ENCODE measurements at places on chromosomes 11 and 22.

DNA sequence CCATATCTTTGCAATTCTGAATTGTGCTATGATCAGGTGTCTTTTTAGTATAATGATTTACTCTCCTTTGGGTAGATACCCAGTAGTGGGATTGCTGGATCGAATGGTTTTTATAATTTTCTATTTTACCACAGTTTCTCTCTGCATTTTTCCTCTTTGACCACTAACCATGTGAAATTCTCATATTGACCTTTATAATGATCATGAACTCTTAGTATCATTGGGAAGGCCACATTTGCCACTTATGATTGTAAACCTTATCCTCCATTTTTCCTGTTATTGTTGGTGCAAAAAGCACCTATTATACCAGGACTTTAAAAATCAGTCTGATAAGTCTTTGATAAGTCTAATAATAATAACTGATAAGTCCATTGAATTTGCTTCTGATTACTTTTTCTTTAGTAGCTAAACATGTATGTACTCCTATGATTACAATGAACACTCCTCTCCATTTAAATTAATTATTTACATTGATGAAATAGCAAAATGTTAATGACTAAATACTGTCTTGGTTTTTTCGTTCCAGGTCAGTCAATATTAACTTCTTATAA, 9.6 kb downstream of the NEAT1 start:
- DNase-seq = no peak

- no peak for DNase-seq
Measured at GRCh38 chr11:75654314-75654713, 14.5 kb downstream of the MAP6 start.

DNA sequence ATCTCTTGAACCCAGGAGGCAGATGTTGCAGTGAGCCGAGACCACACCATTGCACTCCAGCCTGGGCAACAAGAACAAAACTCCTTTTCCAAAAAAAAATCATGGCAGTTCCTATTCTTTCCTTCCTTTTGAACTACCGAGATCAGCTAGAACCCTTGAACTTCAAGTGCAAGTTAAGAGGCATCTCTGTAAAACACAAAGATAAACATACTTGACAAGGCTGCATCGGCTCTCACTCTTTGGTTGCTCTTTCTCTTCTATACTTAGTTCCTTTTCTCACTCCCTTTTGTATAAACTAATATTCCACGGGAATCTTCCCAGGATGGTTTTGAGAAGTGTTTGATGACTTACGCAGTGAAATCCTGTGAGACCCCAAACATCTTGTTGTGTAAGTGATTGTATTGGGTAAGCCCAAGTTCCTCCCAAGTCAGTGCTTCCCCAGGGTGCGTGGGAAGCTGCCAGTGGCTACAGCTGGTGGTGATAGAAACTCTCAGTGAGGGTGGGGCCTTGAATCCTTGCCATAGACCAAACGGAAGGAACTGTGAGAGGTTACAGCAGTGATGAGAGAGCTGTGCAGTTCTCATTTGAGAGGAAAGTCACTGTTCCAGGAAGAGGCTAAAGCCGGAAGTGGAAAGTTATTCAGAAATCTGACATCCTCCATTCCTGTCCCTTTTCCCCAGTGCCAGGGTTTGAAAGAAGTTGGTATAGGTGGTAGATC, 24.1 kb upstream of the CDC42EP2 start:
- no peak for DNase-seq

DNA sequence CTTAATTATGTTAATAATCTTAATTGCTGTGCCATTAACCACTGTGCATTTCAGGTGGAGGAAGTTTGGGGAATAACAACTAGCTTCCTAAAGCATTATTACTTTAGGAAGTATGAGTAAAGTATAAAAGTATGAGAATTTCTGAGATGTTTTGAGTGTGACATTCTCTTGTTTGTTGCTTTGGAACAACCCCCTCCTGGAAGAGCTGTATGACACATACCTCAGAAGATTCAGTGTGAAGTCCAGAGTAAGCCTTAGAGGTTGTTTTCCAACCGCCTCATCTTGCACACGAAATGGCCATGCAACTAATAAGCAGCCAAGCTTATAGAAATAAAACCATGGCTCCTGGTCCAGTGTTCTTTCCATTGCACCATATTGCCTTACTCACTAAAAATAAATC, 21.7 kb downstream of the CCDC81 start:
- no peak for DNase-seq

DNA sequence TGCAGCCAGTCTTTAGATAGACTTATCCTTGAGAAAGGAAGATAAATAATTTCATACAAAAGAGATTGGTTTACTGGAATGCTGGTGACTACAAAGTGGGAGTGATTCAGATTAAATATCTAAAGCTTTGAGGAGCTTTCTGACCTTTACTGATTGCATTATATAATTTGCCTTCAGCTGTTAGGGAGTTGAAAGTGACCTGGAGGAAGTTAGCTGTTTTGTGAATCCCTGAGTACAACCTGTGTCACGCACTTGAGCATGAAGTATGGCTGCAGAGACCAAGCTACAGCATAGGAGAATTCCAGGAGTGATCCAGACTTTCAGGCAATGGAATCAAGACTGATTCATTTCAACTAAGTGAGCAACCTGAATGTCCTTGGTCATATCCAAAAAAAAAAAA, 1848.3 kb upstream of the RAG2 start:
- DNase-seq = no peak

- DNase-seq = no peak
Measured at GRCh38 chr11:28107191-28107749, 686 bp downstream of the KIF18A start.

GRCh38 chr11:6622261-6623171, 3.3 kb upstream of the TPP1 start:
- DNase-seq = no peak

GRCh38 chr11:75040167-75040770, 51.5 kb downstream of the NEU3 start:
- DNase-seq = no peak

DNA sequence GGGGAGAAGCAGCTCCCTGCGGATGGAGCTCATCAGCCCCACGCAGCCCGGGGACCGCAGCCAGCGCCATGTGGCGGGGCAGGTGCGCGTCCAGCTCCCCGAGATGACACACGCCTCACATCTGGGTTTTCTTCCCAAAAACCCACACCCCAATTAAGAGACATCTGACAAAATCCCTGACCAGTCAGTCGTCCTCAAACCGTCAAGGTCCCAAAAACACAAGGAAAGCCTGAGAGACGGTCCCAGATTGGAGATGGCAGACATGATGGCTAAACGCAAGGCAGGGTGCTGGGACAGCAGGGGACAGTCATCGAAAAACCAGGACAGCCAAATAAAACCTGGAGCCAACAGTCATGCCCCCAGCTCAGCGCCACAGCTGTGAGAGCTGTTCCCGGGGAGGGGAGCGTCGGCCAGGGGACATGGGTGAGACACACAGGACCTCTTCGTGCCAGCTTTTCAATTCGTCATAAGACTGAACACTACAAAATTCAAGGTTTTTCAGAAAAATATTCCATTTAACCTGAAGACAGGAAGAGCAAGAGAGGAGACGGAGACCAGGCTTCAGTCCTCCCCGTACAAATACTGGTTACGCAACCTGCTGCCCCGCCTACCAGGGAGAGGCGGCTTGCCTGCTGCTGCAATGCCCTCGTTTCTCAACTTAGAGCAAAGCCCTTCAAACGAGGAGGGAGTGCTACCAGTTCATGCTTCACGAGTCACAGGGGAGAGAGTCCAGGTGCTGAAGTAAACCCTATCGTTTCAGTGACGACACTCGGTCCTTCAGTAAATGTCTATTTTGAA, 10.5 kb downstream of the TOLLIP start:
- DNase-seq = no peak

GRCh38 chr22:27851974-27852746, 50.6 kb upstream of the MN1 start:
- DNase-seq = no peak

GRCh38 chr11:77167111-77167626, 39.1 kb downstream of the MYO7A start:
- no peak for DNase-seq

GRCh38 chr22:24503137-24503842, 8.2 kb downstream of the UPB1 start:
- peak; percentile 55 for DNase-seq

GRCh38 chr22:46951350-46951749, 188.9 kb downstream of the TBC1D22A start:
- no peak for DNase-seq

DNA sequence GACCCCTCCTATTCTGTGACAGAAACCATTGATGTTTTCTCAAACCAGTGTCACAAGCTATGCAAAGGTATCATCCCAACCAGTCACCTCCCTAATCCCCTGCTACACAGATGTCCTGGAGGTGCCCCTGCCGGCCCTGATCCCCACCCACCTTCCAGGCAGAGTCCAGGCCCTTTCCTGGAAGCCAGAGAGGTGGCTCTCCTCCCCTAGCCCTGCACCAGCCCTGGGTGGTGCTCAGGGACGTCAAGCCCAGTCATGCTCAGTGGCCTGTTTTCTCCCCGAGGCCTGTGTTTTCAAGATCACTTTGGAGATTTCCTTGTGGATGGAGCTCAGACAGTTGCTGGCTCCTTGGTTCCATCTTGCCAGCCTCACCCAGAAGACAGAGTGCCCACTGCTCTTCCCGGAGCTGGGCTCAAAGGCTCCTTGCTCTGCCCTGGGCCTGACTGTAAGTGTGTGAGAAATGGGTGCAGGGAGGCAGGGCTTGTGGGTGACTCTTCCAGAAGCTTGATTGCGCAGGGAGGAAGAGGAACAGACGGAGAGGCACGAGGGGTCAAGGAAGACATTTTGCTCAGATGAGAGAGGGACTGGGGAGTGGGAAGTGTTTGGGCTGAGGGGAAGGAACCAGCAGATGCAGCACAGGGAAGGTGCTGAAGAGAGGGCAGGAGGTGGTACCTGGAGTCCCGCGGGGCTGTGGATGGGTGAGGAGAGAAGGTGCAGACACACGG, 11.3 kb downstream of the P2RY6 start:
- DNase-seq = no peak

DNA sequence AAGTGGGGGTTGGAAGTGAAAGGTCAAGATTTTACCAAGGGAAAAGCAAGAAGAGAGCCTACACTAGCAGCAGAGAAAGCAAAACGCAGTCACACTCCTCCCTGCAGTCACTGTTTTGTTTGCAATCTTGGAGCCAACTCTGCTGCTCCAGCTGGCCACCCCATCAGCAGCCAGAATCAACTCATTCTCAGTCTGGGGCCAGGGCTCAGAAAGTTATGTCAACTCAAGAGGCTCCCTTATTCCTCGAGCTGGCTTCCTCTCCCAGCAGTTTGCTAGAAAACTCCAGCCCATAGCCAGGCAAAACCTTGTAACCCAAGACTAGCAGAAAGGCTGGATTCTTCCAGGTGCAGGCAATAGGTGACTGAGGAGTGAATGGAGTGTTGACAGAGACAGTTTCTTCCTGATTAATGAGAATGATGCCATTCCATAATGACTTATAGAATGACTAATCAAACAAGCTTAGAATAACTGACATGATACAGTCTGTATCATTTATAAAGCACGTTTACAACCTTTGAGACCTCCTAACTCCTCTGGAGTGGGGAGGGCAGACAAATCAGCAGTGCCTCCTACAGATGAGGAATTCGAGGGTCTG, 53.4 kb downstream of the P4HA3 start:
- no peak for DNase-seq

GRCh38 chr11:5246772-5247471, 2.7 kb downstream of the HBG1 start:
- DNase-seq = no peak

DNA sequence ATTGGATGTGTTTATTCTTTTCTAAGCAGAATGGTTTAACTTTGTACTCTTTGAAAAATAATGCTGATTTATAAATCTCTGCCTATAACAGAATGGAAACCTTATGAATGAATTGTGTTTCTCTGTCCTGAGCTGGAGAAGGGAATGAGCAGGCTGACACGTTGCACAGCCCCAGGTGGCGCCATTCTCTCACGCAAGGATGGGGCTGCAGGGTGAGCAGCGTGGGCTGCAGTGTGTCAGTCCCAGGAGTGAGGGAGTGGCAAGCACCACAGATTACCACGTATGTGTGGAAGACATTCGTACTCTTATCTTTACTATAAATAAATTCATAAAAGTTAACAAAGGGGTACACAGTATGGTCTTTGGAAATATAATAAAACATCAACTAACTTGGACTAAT, 33.4 kb downstream of the FDX1 start:
- DNase-seq = no peak

DNA sequence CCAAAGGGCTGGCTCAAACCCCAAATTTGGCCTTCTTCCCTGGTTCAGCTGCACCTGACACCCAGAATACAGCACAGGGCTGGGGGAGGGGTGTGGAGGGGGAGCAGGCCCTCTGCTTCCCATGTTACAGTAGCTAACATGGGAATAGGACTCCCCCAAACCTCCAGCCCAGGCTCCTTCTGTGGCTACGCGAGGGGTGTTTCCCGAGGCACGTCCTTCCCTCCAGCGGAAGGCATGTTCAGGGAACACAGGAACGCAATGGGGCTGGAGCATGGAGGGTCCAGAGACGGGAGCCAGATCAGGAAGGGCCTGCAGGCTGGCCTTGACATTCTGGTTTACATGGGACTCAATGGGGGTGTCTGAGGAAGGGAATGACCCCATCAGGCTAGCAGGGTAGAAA, 11.8 kb upstream of the IGLL1 start:
- DNase-seq = no peak

DNA sequence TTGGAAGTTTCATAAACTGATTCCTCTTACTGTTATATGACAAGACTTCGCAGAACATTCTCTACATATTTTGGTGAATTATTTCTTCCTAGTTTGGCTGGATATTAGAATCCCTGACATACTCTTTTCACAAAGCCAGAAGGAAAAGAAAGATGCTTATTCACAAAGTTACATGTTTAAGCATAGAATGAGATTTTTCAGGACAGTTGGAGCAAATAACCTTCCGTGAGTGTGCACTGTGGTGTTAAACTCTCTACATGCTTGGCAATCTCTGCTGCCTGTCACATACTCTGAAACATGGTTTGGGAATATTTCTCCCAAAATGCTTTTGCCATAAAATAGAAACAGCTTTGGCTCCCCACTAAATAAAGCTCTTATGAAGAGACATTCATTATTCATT, 230.0 kb upstream of the MTNR1B start:
- DNase-seq = no peak

DNA sequence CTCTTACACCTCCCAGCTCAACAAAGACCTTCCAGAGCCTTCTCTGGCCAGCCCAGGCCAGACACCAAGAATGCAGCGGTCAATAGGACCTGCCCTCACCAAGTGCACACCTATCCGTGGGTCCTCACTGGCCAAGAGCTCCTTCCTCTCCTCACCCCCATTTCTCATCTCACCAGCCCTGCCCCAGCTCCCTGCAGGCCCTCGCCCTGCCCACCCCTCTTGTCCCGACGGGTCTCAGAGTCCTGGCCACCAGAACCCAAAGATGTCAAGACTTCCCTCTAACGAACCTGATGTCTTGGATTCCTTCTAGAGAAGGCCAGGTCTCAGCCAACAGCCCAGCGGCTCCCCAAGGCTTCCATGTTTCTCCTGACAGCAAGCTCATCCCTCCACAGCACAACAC, 43.6 kb downstream of the IGF2 start:
- no peak for DNase-seq

DNA sequence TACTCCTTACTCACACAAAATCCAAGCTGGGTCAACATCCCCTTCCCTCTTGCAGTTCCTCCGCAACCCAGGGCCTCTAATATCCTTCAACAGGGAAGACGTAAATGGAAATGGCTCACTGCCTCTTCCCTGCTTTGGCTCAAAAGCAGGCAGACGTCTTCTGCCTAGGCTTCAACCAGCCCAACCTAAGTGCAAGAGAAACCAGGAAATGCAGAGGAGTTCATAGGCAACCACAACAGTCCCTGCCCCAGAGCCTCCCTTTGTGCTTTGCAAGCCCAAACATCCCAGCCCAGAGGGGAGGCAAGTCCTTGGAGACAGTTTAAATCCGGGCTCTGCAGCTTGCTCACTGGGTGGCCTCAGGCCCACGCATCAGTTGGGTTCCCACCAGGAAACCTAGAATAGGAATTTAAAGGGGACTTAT, 33.3 kb downstream of the CD6 start:
- DNase-seq = no peak
